NCI-H1105 treated with DMSO at 0.1 percent for 48 hours (cell line): ENCODE measurements at places on chromosomes 16 and 17.

GRCh38 chr16:54324716-54325115 lies 38.1 kb upstream of the IRX3 start:
- no peak for DNase-seq

DNA sequence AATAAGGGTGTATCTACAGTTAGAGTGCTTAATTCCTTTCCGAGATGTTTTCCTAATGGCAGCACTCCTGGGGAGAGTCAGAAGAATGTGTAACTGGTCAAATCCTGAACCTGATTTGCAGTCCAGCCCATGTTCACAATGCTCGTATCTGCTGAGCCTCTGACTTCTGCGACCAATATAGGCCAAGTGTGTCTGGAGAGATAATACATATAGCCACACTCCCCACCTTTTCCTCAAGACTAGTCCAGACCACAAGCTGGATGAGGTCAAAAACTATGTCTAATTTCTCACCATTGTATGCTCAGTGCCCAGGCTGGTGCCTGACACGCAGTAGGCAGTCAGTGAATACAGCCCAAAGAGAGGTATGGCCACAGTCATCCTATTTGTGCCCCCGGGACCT lies 58.0 kb downstream of the XYLT1 start:
- no peak for DNase-seq

DNA sequence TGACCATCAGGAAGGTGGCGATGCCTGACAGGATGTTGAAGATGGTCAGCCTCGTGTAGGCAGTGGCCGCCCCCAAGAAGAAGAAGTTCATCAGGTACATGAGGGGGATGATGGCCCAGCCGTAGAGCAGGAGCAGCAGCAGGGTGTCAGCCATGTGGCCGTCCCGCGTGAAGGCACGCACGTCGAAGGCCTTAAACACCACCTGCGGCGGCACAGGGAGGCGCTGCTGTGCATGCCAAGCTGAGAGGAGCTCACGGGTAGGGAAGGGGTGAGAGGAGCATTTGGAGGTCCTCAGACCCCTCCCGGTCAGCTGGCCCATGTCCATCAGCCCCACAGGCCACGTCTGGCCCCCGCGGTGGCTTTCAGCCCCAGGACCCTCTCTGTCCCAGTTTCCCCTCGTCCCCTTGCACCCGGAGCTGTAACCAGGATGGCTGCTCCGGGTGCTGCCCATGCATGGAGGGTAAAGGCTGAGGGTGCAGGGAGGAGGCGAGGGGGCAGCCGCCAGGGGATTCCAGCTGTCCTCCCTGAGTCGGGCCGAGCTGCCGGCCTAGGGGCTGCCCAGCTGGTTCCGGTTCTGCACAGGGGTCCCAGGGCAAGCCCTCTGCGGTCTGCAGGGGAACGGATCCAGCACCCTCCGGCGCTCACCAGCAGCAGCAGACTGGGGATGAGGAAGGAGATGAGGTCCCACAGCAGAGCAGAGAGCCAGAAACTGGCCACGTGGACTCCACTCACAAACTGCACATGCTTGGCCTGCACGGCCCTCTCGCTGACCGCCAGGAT lies 17.1 kb upstream of the RNPS1 start:
- no peak for DNase-seq

- no peak for DNase-seq
These were observed 4.8 kb upstream of the CSNK1D start for GRCh38 chr17:82278308-82278707.

DNA sequence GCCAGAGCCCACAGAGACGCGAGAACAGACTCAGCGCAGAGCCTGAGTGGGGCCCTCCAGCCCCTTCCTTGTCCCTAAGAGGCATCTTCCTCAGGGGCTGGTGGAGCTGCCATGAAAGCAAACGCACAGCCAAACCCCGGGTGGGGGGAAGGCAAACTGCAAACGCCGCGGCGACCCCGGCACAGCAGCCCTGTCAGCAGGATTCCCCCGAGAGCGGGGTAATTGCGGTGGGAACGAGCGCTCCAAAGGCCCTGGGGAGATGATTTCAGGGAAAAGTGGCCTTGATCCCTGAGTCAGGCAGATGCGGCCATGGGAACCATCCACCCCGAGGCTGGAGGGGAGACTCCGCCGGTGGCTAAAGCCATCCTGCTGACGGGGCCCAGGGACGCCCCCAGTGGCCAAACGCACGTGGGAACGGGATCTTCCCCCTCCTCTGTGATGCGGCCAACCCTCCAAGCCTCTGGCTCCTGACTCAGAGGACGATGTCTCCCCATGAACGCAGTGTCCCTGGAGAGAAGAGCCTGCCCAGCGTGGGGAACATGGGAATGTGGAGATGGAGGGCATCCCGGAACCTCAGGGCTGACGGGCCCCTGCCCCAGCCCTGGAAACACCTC lies 25.1 kb downstream of the SLC7A5 start:
- no peak for DNase-seq

DNA sequence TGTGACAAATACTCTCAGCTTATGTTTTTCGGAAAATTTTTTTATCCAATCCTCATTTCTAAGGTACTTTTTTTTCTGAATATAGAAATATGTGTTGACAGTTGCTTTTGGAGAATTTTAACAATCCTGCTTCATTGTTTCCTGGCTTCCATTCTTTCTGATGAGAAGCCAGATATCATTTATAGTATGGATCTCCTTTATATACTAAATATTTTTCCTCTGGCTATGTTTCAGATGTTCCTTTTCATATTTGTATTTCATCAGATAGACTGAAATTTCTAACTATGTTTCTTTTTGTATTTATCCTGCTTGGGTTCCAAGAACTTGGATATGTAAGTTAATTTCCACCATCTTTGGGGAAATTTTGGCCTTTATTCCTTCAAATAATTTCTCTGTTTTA lies 138.9 kb upstream of the CDH11 start:
- no peak for DNase-seq

GRCh38 chr16:35525979-35526590 lies 2066.7 kb downstream of the TP53TG3F start:
- DNase-seq: peak; percentile 49

GRCh38 chr17:75983501-75984181 lies 4.6 kb downstream of the TEN1 start:
- no peak for DNase-seq

DNA sequence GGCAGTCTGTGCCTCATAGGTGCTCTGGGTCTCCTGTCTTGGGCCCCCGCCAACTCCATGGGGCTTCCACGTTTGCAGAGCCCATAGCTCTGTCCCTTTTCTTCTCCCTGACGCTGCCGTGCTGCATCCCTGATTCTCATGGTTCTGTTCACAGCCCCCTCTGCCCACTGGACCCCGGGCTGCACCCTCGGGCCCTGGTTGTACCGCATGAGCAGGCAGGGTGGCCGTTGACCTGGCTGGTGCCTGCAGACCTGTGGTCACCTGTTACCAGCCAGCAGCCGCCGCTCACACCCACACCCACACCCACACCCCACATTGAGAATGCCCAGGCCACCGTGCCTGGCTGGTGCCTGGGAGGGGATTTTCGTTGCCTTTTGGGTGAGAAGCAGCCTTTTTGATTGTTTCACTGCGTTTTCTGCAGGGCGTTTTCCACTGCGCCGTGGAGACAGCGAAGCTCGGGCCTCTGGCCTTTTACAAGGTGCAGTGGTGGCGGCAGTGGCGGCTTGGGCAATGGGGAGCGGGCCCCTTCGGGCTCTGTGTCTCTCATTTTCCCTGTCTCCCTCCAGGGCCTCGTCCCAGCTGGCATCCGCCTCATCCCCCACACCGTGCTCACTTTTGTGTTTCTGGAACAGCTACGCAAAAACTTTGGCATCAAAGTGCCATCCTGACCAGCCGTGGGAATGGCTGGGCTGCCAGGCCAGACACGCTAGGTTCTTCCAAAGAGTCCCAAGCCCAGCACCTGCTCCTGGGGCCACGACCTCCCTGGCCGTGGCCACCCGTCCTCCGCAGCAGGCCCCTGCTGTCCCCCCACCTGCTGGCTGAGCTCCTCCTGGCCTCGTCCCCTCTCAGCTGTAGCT lies 7.6 kb downstream of the SLC25A10 start:
- no peak for DNase-seq

DNA sequence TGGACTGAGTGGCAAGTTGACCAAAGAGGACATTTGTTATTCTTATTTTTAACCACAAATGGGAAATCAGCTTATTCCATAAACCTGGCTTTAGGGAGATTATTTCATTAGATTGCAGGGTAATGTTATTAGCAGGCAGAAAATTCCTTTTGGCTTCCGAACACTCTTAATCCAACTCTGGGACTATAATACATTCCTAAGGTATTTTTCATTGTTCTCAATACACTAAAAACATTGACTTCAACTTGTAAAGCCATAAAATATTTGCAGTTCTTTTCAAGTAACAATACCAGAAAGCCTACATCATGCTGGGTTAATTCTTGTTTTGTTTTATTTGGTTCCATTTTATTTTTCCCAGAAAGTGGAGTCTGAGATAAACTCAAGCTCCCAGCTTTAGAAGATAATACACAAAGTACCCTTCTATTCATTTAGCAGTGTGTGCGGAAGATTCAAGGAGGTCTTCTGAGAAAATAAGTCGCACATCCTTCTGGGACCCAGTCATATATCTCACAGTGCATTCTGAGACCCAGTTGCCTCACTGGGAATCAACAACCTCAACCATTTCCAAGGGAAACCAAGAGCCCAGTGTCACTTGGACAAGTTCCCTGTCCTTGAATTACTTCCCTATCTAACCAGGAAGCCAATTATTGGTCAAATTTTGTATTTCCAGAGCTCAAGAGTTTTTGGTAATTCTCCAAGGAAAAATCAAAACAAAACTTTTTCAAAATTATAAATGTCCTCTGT lies 389.6 kb upstream of the DYNLRB2 start:
- DNase-seq: no peak

GRCh38 chr16:2436110-2436509 lies 6.9 kb downstream of the CCNF start:
- no peak for DNase-seq

GRCh38 chr17:32794533-32795246 lies 82.2 kb downstream of the MYO1D start:
- no peak for DNase-seq

GRCh38 chr17:45283711-45284110 lies 21.8 kb upstream of the SPATA32 start:
- DNase-seq: no peak

DNA sequence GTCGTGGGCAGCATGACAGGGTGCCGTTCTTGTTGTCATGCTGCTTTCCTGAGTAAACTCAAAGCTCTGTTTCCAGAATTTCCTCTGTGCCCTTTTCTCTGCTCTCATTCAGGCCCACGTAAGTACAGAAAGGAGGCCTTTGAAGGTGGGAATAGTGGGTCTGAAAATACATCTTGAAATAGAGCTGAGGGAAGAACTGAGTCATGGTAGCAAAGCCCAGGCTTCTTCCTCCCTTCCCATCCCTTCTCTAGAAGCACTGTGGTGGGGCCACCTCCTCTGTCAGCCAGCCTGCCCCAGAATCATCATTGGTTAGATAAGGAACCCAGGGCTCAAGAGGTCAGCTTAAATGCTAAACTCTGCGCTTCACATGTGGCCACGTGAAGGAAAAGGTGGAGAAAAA lies 9.4 kb downstream of the CTRL start:
- no peak for DNase-seq

DNA sequence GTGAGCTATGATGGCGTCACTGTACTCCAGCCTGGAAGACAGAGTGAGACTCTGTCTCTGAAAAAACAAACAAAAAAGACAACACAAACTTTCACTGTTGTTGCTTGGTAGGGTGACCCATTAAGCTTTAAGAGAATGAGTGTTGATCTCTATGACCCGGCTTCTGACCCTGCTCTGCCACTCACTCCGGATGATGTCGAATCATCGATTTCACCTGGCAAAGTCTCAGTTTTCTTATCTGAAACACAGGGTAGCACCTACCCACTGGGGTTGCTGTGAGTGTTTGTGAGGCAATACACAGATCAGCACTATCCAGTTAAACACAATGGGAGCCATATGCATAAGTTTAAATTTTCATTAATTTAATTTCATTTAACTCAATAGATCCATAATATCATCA lies 20.6 kb upstream of the IRF8 start:
- DNase-seq: no peak

DNA sequence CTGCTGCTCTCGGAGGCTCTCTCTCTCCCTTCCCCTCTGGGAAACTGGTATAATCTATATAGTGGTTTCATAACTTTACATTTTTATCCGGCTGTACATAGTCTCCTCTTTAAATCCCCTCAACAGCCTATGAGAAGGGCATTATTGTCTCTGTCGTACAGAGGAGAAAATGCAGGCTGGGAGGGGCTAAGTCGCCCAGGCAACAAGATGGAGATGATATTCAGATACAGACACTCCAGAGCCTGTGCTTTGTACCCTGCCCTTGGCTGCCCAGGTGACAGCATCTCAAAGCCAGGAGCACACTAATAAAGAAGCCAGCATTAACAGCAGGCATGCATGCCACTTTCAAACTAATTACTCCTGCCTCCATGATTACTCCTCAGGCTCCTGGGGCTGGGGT lies 4.7 kb upstream of the EIF1 start:
- no peak for DNase-seq

DNA sequence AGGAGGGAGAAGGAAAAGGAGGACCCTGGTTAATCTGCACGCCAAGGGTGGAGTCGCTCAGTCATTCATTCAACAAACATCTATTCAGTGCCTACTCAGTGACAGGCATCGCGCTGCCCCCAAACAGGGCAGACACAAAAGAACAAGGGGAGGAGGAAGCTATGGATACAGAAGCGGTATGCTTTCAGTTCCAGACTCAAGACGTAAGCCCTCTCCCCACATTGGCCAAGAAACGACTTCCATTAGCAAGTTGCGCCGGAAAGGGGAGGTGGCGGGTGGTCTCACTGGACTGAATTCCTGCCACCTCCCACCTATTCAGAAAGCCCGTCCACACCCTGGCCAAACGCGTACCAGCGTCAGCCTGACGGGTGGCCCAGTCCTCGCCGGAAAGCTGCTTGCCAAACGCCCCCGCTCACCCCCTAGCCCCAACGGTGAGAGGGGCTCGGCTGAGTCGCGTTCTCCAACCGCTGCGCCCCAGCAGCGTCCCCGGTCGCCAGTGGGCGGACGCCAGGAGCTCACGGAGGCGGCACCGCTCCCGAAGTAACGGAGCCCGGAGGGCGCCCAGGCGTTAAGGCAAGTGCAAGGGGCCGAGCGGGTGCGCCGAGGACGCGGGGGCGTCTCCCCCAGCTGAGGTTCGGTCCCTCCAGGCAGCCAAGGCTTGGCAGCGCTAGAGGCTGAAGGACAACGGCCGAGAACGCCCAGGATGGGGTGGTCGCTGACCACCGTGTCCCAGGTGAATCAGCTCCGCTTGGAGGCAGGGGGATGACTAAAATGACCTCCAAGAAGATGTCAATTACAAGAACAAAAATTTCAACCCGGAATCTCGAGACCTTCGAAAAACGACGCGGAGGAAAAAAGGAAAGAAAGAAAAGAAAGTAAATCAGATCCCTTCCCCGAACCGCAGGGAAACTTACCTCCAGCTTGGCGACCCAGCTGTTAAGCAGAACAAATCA lies 470.7 kb downstream of the SOX9 start:
- DNase-seq: peak; percentile 17

DNA sequence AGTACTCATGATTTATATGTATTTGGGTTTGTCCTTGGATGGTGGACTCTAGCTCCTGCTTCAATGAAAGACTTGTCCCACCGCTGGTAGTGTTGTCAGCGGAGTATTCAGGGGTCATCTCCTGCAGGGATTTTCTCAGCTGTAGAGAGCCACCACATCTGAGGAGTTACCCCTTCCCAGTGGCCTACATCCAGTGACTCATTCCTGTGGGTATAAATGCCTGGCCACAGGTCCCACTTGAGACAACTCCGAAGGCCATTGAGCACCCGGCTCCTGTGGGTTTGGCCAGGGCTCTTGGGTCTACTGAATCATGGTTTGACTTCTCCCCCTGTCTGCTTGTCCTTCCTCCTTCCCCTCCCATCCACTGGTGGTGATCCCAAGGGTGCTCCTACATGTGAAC lies 34.6 kb upstream of the WSB1 start:
- no peak for DNase-seq
